Hematopoietic multipotent progenitor cell treated with erythropoietin and hydrocortisone succinate and interleukin-3 and kit ligand, for 6 days (in vitro differentiated cells): ENCODE measurements at places on chromosomes 16 and 17.

DNA sequence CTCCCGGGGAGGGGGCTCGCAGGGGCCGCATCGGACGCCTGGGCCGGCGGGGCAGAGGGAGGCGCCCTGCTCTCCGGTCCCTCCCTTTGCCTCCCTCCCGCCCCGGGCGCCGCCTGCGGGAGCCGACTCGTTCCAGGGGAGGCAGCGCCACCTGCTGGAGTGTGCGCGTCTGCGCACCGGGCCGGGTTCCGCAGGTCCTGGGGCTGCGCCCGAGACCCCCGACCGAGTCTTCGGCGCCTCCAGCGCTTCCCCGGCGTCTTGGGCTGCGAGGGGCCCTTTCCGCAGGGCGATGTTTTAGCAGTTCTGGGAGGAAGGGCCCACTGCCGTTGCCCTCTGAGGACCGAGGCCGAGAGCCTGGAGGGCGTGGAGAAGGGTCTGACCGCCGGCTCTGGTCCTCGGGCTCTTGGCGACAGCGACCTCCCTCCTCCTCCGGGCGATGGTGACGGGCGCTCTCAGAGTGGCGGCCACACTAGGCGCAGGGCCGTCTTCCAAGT is 106.3 kb downstream of the SEC14L1 start:
- DNase-seq, result peak; percentile 86

- DNase-seq, result no peak
These were observed 534.1 kb downstream of the WWOX start for GRCh38 chr16:78633551-78633950.

DNA sequence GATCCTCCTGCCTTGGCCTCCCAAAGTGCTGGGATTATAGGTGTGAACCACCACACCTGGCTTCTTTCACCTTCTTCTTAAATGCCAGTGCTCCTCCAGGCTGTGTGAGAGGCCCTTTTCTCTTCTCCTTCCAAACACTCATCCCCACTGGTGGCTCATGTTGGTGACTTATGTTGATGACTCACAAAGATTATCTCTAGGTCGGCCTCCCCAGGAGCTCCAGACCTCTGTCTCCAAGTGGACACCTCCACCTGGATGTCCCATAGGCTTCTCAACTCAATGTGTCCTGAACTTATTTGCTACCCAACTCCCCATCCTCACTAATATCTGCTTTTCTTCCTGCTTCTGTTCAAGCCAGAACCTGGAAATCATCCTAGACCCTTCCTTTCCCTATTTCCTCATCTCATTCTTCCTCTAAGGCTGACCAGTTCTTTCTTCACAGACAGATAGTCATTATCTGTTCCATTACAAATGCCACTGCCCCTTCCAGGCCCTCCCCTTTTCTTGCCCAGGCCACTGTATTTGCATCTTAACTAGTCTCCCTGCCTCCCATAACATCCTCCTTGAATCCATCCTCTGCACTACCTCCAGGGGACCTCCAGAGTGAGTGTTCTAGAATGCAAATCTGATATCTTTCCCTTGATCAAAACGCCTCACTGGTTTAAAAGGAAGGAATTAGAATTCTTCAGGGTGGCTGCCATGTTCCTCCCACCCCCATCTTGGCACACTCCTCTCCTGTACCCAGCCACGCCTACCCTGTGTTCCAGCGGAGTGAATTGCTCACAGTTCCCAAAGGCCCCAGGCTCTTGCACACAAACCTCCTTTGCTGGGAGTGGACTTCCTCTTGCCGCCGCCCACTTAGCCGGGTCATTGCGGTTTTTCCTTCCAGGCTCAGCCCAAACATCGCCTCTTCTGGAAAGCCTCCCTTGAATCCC is 34.8 kb upstream of the FBXO47 start:
- DNase-seq, result peak; percentile 59

- DNase-seq, result no peak
These were observed 1.9 kb upstream of the SNN start for GRCh38 chr16:11666103-11667055.

- DNase-seq, result peak; percentile 58
These were observed 489 bp downstream of the ZC3H18 start for GRCh38 chr16:88570691-88571092.

GRCh38 chr16:19458722-19459379 is 41.2 kb downstream of the TMC5 start:
- no peak for DNase-seq

DNA sequence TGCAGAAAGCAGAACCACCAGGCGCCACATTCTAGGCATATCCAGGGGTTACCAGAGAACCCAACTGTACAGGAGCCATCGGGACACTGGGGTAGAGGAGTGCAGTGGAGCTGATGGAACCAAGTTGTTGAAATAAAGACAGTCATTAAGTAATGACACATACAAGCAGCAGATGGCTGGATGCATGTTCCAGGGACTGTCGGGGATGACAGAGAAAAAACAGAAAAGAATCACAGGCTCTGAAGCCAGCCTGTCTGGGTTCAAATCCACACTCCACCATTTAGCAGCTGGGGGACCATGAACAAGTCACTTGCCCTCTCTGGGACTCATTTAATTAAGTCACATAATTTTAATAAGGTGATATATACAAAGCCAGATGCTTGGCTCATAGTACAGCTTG is 117.1 kb downstream of the ZNF423 start:
- DNase-seq, result no peak

GRCh38 chr16:77402118-77402517 is 32.7 kb downstream of the ADAMTS18 start:
- DNase-seq, result no peak

DNA sequence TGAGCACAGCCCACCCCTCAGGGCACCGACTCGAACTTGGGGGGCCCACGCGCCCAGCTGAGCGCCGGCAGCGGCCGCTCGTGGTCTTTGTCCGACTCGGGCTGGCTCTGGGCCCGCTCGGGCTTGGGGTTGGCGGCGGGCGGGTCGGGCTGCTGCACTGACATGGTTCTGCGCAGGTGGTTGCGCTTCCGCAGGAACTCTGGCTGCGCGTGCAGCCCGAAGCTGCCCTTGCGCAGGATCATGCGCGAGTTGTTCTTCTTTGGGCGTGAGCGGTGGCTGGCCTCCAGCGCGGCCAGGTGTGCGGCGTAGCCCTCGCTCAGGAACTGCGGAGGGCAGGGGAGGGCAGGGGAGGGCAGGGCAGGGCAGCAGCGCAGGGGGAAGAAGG is 11.1 kb downstream of the PIMREG start:
- DNase-seq, result no peak

DNA sequence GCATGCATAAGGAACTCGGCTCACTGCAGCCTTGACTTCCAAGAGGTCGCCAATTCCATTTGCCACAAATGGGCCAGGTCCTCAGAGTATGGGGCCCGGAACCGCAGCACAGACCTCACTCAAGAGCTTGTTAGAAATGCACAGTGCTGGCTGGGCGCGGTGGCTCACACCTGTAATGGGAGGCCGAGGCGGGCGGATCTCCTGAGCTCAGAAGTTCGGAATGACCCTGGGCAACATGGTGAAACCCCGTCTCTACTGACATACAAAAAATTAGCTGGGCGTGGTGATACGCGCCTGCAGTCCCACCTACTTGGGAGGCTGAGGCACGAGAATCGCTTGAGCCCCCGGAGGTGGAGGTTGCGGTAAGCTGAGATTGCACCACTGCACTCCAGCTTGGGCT is 19.6 kb upstream of the N4BP1 start:
- DNase-seq, result no peak

DNA sequence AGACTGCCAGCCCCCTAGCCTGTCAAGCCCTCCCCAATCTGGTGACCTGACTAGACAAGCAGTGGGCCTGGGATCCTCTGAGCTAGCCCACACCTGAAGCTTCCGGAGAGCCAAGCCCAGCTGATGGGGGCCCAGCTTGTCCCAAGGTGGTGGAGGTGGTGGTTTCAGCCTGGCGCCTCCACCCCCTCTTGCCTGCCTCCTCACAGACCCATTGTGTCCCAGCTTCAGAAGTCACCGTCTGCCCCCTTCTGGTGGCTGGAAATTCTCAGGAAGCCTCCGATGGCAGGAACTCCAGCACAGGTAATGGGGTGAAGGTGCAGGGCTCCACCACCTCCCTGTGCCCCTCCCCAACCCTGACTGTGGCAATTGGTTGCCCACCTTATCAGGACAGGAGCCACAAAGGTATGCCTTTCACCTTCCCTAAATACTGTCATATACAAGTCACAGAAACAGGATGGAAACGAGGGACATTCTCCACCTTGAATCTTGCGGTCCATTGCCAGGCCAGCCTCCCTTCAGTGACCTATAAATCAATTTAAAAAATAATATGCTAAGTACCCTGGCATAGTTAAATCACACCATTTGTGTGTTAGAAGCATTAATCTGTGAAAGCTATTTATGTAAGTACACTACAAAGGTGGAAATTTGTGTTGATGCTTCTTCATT is 66.0 kb upstream of the ZNF423 start:
- peak; percentile 67 for DNase-seq

- no peak for DNase-seq
These were observed 83.4 kb upstream of the CLEC3A start for GRCh38 chr16:77938913-77939312.

- DNase-seq, result no peak
These were observed 26.4 kb downstream of the NMT1 start for GRCh38 chr17:45087504-45087975.

- DNase-seq, result peak; percentile 26
These were observed 175.5 kb downstream of the LGALS9B start for GRCh38 chr17:20291853-20292252.

GRCh38 chr16:15141586-15141985 is 47.5 kb upstream of the RRN3 start:
- no peak for DNase-seq

DNA sequence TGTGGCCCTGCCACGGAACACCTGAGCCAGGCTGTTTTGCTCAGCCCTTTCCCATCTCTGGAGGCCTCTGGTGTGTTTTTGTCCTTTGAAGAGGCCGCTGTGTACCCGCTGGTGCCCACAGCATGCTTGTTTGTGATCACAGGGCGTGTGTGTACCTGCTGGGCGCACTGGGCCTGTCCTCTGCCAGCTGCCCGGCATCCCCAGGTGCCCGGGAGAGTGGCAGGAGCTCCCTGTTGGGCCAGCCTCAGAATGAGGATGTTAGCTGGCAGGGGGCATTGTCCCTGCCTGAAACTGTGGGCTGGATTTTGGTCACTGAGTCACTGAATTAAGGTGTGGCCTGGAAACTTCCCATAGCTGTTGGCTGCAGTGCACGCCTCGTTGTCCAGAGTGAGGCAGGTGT is 31.1 kb downstream of the BAIAP2 start:
- DNase-seq, result no peak

DNA sequence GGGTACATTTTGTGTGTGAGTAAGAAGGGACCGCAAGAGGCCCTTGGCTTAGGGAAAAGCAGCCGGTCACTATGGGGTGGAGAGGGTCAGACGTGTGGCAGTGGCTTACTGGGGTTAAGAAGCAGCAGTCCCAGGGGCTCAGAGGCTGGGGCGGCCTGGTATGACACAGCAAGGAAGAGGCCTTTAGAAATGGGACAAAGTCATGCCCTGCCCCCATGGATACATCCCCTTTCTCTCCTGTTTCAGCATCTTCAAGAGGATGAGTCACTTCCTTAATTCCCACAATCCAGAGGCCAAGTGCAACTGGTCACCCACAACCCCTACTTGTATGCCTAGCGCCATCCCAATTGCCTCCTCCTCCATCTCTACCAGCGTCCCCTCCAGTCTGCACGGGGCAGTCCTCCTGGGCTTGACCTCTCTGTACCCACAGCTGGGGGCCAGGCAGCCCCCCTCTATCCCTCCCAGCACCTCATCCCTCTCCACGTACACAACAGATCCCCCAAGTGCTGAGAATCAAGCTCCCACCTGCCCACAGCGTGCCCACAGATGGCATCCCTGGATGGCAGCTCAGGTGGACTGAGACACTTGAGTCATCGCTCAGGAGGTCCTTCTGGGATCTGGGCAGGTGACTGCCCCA is 6.9 kb upstream of the EFTUD2 start:
- DNase-seq, result no peak

DNA sequence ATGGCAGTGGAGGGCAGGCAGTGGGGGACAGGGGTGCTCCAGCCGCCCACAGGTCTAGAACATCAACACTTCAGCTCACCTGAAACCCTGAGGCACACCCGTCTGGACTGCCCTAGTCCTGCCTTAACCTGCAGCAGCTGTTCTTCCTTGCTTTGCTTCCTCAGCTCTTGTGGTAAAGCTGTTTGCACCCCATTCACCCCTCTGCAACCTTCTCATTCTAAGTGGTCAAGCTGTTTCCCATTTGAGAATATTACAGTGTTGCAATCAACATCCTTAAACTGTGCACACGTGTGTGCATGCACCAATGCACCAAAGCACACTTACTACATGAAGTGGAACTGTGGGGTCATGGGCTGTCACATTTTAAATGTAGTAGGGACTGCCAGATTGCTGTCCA is 32.4 kb downstream of the SCNN1B start:
- no peak for DNase-seq

DNA sequence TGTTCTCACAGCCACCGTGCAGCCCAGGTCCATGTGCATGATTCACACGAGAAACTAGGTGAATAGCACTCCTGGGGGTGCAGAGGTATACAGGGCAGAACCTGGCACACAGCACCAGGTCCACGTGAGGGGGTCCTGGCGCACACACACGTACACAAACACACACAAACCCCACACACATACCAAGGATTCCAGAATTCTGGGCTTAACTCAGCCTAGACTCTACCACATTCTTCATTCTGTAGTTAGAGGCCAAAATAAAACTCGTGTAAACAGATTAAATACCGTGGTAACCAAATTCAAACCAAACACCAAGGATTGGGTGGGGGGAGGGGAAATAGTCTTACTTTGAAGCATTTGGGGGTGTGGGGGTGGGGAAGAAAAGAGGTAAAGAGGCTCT is 58.5 kb downstream of the XYLT1 start:
- DNase-seq, result no peak

DNA sequence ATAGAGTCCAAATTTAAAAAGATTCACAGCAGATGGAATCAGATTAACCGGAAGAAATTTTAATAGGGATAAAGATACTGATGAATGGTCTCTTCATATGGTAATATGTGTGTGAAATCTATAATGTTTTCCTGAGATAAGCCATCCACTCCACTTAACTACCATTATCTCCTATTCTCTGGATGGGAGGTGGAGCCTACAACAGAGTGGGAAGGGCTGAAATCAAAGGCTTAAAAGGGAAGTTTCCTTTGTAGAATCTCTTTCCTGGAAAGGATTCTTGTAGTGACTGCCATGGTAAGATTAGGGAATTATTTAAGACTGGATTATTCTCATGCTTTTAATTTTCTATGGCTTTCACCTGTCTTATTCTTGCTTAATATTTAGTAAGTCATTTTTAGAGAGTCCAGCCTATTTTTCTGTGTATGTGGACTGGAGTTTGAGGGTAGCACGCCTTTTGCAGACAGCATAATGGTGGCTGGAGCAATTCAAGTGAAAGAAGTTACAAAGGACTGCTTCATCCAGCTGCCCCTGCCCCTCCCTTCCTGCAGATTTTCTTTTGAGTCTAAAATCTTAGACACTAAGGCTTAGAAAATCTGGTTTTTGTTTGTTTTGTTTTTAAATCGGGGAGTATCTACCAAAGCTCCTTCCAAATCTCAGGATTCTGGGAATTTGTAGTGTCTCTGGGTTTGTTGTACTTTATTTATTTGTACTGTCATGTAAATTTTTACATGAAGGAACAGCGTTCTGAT is 26.5 kb downstream of the KAT7 start:
- DNase-seq, result no peak

- no peak for DNase-seq
These were observed 2.4 kb downstream of the MBTD1 start for GRCh38 chr17:51257150-51258081.

GRCh38 chr17:83199500-83200201 is 120.2 kb downstream of the METRNL start:
- DNase-seq, result peak; percentile 66
